ENCODE measurements at places on chromosomes 11 and 22.

GRCh38 chr22:43969989-43970755 is 14.9 kb downstream of the SAMM50 start:
- DNase-seq, result no peak

GRCh38 chr11:29826878-29827277 is 190.0 kb downstream of the KCNA4 start:
- DNase-seq, result no peak

DNA sequence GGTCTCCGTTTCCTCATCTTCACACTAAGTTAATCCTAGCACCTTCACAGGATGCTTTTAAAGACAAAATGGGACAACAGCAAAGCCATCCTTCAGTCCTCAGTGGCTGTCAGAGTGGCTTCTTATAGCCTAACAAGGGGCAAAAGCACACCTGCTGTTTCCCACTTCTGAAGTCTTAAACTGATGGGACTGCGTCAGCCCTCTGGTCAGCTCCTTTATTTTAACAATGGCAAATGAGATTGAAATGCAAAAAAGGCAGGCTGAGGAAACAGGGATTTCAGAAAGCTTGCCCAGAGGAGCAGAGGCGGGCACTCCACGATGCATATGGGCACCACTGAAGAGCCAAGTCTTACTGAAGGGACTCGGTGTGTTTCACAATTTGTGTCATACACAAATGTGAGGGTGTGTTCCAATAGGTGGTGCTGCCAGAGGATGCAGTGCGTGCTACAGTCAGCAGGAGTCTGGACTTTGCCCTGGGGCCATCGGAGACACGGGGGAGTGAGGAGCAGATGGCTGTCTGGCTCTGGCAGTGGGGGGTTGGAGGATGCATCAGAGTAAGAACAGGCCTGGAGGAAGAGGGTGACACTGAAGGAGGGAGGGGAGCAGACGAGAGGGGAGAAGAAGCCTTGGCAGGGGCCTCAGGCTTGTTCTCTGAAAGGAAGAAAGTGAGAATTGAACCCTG is 47.3 kb downstream of the TENM4 start:
- no peak for DNase-seq

GRCh38 chr11:66879000-66879399 is 22.1 kb downstream of the LRFN4 start:
- no peak for DNase-seq

DNA sequence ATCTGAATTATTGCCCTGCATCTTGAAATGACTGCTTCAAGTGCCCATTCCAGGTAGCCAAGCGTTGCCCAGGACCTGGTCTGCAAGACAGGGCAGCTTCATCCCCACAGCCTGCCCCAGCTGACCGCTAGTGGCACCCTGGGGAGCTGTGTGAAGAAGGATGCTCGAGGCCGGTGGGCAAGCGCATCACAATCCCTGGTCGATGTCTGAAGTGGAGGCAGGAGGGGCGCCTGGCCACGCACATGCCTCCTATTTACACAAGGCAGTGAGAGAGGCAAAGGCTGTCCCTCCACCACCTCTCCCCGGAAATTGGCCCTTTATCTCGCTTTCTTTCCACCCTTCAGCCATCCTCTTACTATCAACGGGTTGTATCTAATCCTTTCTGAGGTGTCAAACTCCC is 28.1 kb upstream of the PHF21A start:
- no peak for DNase-seq

DNA sequence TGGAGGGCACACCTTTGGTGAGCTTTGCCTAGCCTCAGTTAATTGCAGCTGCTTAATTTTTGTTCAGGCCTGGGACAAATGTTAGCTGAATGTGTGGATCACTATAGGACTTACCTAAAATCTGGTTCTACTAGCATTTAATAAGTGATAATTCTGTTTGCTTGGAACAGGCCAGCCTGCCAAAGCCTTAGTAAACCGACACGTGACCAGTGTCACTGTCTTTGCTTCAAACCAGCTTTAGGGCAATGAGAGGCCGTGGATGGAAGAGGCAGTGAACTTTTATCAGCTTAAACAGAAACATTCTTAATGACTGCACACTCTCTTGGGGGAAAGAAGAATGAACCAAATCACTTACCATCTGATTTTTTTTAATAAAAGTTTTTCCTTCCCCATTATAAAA is 10.8 kb downstream of the PARVA start:
- DNase-seq, result no peak

- no peak for DNase-seq
Measured at GRCh38 chr22:24329453-24329852, 58.8 kb downstream of the SPECC1L start.

DNA sequence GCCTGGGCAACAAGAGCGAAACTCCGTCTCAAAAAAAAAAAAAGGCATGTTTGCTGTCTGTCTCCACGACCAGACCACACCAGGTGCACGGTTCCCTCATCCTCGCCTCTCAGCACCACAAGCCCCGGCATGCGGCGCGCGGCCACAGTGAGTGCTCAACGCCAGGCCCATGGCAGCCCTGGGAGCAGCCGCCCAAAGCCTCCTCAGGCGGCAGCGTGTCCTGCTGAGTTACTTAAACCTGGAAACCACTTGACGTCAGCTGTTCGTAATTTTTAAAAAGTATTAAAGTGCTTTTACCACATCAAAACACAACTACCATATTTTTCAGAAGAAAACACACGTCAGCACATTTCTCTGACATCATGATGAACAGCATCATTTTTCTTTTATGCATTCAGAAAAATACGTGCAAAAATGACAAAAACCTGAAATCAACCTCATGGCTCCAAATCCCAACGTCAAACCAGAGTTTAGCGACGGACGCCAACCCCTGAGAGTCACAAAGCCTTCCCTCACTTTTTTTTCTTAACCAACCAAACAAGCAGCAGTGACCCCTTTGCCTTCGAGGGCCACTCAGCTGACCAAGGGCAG is 2.1 kb downstream of the DEAF1 start:
- no peak for DNase-seq

GRCh38 chr22:25099202-25099601 is 100.5 kb upstream of the CRYBB3 start:
- no peak for DNase-seq

GRCh38 chr11:12531681-12532080 is 142.5 kb upstream of the TEAD1 start:
- no peak for DNase-seq

DNA sequence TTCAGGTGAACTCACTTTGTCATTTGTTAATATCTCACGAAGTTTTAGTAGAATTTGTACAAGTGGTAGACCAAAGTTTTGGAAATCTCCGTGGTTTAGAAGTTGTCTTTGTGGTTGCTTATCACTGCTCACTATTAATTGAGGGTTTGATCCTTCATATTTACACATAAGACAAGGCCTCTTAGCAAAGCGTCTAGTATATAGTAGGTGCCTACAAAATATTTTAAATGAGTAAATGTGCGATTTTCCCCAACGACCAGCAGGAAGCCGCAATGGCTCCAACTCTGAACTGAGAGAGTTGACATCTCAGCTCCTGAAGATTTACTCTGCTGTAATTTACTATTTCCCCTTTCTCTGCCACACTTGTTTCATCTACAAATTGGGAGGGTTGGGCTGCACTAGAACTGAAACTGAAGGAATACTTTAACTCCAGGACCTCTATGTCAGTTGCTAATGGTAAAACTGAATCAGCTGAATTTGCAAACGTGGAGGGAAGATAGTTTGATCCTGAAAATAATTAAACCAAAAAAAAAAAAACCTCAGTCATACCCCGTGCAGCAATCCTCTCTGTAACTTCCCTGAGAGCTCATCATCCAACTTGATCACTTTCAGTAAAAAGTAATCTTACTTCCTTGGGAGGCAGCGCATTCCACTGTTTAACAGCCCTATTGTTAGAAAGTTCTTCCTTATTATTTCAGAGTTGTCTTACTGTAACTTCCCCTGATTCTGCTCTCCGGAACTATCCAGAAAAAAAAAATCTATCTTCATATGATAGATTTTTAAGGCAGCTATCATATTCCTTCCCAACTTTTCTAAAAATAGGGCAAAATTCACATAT is 1.3 kb upstream of the SBF2 start:
- DNase-seq, result no peak

DNA sequence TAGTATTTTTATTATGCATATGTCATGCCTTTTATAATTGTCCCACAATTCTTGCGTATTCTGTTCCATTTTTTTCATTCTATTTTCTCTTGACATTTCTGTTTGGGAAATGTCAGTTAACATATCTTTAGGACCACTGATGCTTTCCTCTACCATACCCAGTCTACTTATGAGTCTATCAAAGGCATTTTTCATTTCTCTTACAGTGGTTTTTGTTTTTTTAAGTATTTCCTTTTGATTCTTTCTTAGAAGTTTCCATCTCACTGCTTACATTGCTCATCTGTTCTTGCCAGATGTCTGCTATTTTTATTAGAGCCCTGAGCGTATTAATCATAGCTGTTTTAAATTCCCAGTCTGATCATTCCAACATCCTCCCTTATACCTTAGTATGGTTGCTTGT is 29.3 kb upstream of the OR8B8 start:
- no peak for DNase-seq

DNA sequence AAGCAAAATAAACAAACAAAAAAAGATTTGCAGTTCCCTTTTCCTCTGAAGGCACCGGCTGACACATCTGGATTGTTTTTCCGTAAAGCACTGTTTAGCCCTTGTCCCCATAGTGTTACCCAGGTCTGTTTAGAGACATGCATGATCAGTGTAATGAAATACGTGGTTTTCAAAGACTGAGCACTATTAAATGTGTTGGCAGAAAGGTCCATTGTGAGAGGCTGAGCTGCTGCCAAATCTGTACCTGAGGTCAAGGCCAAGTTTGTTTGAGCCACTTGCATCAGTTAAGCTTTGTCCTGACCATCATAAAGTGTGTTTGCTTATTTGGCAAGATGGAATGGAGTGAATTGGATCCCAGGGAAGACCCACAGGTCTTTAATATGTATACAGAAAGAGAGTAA is 26.3 kb downstream of the CTR9 start:
- no peak for DNase-seq

DNA sequence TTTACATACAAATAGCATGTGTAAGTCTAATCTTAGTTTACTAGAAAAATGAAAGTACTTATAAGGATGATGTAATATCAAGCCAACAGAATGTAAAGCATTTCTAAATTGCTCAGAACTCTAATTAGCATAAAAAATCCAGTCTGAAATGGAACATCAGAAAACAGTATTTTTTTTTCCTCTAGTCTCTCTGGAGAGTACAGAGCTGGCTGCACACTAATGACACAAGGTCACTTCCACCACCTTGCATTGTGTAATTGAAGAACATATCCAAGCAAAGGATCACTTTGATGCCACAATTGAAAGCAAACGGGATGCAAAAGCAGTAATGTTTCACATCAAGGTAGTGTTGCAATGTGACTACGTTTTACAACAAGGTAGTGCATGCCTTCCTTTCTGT is 548.0 kb upstream of the LUZP2 start:
- no peak for DNase-seq

DNA sequence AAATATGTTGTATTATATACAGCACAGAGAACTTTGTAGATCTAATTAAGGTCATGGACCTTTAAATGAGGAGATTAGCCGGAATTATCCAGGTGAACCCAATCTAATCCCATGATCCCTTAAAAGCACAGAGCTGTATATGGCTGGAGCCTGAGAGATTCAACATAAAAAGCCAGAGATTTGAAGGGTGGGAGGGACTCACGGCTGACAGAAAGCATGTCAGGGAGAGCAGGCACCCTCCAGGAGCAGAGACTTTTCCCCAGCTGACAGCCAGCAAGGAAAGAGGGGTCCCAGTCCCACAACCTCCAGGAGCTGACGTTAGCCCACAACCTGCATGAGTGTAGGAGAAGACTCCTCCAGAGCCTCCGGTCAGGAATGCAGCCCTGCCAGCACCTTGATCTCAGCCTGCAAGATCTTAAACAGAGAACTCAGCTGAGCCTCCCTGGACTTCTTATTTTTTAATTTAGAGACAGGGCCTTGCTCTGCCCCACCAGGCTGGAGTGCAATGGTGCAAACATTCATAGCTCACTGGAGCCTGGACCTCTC is 20.0 kb upstream of the ADA2 start:
- no peak for DNase-seq

DNA sequence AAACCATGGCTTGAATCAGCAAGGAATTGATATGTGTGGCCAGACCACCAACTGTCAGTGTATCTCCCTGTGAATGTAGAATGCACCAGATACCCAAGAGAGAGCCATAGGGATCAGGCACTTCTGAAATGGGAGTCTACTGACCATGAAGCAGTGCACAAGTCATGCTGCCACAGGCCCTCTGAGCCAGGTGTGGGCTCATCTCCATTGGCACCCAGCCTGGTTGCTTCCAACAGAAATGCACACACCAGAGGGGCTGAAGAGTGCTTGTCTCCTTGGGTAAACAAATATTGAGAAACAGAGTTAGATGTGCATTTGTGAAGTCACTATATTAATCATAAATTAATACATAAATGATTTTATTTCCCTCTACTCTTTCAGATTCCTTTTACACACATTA is 28.4 kb upstream of the PANX1 start:
- DNase-seq, result no peak

DNA sequence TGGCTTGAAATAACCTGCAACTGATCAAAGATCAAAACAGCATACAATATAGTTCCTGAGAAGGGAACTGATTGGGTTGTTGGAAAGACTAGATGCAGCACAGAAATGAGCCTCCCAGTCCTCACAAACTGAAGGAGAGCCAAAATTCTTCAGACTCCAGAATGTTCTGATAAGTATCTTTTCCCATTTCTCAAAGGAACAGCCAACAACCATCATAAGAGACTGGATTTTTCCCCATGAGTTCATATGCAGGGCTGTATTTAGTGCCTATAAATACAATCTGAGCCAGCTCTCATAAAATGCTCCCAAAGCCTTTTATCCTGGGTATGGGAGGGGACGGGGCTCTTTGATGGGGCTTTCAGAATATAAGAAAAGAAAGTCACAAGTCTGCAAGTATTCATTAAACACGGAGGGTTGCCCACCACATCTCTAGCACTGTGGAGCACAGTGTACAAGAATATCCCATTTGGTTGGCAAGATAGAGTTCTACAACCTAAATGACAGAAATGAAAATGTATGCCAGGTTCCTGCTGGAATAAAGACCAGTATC is 50.7 kb upstream of the LYVE1 start:
- DNase-seq, result no peak

- peak; percentile 57 for DNase-seq
Measured at GRCh38 chr22:28019881-28020861, 101.1 kb upstream of the PITPNB start.

DNA sequence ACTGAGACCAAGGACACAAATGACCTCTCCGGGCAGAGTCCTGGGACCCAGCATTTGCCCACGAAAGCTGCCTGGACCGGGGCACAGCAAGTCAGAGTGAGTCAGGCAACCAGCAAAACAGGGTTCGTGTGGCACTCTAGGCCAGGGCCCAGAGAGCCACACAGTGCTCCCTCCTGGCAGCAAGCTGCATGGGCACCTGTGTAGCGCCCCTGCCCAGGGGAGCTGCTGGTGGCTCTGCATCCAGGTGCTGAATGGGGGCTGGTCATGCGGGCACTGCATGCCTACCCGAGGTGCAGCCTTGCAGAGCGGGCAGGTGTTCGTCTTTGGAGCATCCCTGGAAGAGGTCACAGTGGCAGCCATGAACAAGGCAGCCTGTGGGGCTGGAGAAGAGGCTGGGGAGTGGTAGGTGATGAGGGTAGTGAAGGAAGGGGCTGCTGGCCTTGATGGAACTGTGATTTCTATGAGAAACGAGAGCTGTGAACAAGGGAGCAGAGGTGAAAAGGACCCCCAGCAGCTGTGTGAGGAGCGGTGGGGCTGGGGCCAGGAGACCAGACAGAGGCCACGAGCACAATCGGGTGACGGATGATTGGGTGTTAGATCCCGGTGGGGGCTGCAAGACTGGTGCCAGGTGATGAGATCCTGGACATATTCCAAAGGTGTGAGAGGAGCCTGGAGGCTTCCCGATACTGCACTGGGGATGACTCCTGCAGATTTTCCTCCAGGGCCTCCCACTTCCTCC is 63.3 kb downstream of the DGCR2 start:
- DNase-seq, result no peak
